ENCODE measurements at places on chromosomes 12 and 14.

DNA sequence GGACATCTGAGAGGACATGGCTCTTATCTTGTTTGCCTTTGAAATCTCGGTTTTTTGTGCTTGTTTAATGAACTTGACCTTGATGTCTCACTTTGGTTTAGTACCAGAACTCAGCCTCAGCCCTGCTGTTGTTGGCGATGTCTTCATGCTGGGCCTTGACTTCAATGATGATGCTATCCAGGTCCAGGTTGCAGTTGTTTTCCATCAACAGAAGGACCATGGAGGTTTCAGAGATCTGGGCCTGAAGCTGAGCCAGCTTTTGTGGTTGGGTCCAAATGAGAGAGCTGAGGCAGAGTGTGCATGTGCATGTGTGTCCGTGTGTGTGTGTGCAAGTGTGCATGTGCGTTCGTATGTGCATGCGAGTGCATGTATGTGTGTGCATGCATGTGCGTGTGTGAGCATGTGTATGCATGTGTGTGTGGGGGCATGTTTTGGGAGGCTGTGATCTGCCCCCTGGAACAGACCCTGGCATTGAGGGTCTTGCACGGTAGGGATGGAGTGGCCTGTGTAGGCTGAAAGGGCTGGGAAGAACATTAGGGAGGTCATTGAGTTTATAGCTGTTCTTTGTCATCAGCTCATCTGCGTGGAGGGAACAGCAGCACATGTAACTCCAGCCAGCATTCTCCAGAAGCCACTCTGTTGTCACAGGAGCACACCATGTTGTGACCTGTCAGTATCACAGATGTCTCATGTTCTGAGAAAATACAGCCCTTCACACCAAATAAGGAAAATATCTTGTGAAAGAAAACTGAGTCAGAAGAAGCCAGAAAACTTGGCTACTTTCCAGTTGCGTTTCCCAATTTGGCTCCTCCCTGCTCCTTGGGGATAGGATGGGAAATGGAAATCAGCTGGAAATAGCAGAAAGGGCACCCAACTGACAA, 10.0 kb upstream of the KRT82 start:
- no peak for DNase-seq

GRCh38 chr12:109154451-109155438, 38.4 kb downstream of the ACACB start:
- peak; percentile 77 for DNase-seq

- no peak for DNase-seq
Observed at GRCh38 chr14:35410858-35411257, 6.3 kb upstream of the NFKBIA start.

- no peak for DNase-seq
Observed at GRCh38 chr14:53470351-53471043, 317.4 kb upstream of the DDHD1 start.

- no peak for DNase-seq
Observed at GRCh38 chr12:81170072-81170471, 92.2 kb downstream of the ACSS3 start.

GRCh38 chr12:122724641-122725243, 5.9 kb downstream of the HCAR1 start:
- DNase-seq, result no peak

GRCh38 chr14:74601982-74602381, 10.1 kb downstream of the LTBP2 start:
- DNase-seq, result no peak

DNA sequence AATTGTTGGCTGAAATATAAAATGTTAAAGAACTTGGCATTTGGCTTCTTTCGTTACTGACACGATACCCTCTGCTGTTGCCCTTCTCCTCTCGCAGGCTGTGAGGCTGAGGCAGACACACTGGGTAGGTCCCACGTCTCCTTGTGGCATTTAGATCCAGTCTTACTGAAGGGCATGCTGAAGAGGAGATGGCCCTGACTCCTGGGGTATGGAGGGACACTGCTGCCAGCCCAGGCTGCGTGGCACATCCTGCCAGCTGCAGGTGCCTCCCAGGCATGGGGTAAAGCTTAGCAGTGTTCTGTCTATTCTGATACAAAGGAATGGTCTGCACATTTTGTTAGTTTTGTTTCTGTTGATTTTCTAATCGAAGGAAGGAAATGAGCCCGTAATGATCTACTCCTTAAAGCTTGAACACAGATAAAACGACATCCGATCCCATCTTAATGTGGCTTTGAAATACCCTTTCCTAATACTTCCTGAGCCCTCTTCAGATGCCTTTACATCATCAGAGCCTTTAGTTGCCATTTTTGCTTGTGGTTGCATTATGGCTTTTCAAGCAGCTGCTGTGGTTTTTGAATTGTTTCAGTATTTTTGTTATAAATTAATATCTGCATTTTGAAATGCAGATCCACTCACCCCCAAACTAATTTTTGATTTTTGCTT, 61.1 kb downstream of the WDR20 start:
- DNase-seq, result no peak

DNA sequence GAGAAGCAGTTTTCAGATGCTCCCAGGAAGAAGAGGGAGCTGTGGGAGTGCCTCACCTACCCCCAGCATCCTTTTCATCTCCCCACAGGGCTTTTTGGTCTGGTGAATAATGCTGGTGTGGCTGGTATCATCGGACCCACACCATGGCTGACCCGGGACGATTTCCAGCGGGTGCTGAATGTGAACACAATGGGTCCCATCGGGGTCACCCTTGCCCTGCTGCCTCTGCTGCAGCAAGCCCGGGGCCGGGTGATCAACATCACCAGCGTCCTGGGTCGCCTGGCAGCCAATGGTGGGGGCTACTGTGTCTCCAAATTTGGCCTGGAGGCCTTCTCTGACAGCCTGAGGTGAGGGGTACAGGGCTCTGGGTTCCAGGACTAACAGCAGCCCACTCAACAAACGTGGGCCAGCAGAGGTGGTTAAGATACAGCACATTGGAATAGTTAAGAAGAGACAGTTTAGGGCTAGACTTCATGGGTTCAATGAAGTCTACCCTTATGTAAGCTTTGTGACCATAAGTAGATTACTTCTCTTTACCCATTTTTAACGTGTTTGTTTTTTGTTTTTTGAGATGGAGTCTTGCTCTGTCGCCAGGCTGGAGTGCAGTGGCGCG, 1.5 kb downstream of the RDH5 start:
- no peak for DNase-seq

GRCh38 chr14:87351007-87351406, 642.0 kb downstream of the GALC start:
- no peak for DNase-seq

GRCh38 chr12:121933522-121934308, 15.3 kb downstream of the CFAP251 start:
- no peak for DNase-seq

- DNase-seq, result no peak
Observed at GRCh38 chr12:101021911-101022388, 188.1 kb downstream of the SLC5A8 start.

DNA sequence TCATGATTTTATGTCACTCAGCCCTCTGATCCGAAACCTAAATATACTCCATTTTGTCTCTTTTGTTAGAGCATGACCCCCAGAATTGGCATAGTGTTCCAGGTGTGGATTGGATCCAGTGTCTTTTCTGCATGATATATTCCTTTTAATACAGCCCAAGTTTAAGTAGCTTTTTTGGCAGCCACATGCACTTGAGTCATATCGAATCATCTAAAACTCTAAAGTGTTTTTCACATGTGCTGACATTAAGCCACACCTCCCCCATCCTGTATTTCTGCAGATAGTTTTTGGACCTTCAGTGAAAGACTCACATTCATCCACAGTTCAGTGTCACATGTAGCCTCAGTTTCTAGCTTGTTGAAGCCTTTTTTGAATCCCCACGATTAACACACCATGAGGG, 30.6 kb downstream of the BORCS5 start:
- DNase-seq, result no peak

DNA sequence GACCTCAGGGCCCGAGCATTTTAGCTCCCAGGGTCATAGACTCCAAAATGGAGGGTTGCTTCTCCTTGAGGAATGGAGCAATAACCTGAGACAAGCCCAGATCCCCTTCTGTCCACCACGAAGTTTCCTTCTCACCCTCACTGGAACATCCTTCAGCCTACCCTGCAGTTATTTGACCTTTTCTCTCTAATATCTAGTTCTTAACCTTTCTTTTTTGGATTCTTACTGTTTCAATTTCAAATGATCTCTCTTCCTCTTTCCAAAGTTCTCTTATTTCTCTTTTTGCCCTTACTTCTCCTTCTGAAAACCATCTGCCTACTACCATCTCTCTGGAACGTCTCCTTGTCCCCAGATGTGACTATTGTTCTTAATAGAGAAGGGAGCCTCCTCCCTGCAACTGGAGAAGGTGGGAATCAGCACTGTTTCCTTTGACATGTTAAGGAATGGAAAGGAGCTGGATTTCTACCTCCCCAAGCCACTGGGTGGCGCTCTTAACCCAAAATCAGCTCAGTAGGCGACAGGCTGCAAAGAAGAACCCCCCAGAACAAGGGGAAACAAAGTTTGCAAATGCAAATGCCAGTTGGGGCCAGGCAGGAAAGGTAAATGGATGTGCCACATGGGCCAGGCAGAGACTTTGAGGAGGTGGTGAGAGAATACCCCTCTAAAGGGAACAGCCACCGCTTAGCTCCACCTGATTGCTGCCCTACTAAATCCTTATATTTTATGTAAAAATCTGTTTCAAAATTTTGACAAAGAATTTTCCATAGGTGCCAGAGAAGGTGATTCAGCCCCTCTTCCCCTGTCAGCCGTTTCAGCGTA, 22.4 kb upstream of the PDE1B start:
- DNase-seq, result no peak

- no peak for DNase-seq
Observed at GRCh38 chr14:56137453-56137807, 19.2 kb downstream of the PELI2 start.

GRCh38 chr14:22923746-22924145, 4.8 kb upstream of the RBM23 start:
- DNase-seq, result no peak

DNA sequence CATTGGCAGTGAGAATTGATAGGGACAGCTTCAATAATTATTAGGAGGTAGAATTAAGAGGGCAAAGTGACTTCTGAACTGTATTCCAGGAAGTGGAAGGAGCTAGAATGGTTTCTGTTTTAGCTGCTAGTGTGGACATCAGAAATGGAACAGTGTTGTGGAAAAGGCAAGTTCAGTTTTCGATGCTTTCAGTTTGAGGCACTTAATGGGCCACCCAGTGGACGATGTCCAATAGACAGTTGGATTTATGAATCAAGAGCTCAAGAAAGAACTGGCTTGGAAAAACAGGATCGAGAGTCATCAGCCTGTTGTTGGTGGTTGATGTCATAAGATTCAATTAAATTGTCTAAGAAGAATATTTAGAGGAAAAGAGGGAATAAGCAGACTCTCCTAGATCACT, 136.3 kb downstream of the DYRK2 start:
- DNase-seq, result no peak

GRCh38 chr12:109815225-109815624, 18.0 kb downstream of the TRPV4 start:
- no peak for DNase-seq

DNA sequence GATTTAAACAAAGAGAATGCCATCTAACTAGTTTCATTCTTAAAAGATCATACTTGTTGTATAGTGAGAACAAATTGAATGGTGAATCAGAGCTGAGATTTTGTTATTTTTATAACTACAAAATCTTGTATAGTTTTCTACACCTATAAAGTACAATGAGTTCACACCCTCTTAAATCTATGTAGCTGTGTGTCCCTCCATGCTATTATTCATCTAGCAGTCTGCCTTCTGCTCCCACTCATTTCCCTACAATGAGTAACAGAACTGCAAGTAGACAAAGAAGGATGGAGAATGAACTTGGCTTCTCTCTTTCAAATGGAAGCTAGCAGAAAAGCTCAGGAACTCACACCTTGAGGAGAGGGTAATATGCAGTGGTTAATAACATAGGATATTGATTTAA, 7.1 kb downstream of the IFNG-AS1 start:
- no peak for DNase-seq

DNA sequence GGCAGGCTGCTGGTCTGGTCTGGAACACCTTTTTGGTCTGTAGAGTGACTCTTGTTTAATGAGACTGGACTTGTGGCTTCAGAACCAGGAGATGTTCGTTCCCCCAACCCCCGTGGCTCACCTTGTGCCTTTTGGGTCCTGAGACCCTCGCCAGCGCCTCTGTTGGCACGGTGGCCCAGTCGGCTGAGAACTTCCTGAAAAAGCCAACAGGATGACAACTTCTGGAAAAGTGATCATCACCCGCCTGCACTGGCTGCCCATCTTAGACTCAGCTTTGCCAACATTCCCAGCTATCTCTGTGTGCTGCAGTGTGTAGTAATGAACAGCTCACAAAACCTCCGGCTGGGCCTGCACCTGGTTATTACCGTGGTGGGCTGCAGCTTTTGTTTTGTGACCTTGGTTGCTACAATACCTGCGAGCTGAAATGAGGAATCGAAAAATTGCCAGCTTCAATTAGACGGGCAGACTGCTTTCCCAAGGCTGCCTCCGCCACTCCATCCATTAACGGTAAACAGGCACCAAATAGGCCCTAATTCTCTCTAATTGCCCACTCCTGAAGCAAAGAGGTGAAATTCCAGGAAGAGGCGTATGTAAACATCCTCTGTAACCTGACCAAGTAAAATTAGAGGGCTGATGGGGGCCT, 16.0 kb downstream of the MEG3 start:
- DNase-seq, result no peak

- DNase-seq, result no peak
Observed at GRCh38 chr12:124231980-124232653, 62.8 kb upstream of the RFLNA start.

DNA sequence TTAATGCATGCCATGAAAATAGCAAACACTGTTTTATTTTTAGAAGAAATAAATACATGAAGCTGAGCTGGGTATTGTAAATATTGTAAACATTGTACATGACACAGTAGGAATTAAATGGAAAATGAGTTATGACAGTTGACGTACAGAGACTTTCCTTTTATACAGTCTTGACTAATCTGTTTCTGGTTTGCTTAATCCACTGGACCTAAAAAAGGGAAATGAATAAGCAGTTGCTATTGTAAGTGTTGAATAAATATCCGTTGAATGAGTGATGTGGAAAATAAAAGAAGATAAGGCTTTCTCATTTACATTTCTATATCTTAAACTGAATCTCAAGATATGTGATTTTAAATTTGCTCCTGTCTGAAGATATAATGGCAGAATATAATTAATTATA, 15.0 kb downstream of the PMCH start:
- DNase-seq, result no peak

DNA sequence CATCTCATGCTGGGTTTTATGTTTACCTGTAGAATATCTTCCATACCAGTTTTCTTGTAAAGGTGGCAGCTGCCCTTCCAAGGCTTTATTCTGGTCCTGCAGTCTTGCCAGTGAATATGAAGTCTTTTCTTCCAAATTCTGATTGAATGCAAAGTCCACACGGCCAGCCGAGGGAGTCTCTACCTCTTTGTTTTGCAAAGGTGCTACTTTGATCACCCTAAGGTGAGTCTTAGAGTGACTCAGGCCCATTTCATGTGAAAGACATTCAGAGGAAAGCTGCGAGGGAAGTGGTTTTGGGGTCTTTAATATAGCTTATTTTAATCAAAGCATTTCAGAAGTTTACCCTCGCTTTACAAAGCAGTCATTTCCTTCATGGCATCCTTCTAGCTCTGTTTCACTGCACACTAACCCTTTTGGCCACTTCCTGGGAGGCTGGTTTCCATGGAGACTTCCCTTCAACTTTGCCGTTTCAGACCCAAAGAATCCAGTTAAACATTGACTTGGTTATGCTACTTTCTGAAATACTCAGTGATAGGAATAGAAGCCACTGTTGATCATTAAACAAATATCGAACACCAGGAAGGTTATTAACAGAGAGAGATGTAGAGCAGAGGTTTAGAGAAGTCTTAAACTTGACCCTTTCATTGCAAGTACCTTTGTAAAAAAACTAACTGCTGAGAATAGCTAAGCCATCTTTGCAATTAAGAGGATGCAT, at the start of gene CCDC198:
CCDC198 (minus strand) TSS at position 391 of the 715 bp plus-strand sequence; CDS start at position 249, 142 bp downstream.
- no peak for DNase-seq

GRCh38 chr14:56754921-56755320, 55.4 kb downstream of the OTX2 start:
- no peak for DNase-seq
